ENCODE measurements at places on chromosomes 7 and 10.

DNA sequence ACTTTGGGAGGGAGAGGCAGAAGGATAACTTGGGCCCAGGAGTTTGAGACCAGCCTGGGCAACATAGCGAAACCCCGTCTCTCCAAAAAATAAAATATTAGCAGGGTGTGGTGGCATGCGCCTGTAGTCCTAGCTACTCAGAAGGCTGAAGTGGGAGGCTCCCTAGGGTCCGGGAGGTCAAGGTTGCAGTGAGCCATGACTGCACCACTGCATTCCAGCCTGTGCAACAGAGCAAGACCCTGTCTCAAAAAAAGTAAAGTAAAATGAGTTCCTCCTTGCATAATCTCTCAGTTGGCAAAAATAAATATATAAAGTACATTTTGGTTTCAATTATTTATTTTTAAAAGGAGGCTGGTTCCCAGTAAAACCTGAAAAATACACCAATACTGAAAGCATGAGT is 11.8 kb downstream of the NANOS1 start:
- DNase-seq = no peak

DNA sequence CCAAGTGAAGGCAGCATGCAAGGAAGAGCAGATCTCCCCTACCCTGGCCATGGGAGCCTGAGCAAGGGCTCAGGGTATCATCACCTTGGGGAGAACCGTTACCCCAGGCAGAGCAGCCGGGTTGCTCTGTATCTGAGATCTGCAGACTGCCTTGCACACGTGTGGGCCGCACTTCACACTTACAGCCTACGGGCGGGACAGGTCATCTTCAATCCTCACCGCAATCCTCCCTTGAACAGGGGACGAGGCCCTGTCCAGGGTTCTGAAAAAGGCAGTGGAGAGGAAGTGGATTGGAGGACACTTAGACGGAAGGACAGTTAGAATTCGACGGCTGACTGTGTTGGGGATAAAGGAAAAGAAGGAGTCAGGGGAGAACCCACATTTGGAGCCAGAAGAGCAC is 51.4 kb downstream of the NPS start:
- no peak for DNase-seq

DNA sequence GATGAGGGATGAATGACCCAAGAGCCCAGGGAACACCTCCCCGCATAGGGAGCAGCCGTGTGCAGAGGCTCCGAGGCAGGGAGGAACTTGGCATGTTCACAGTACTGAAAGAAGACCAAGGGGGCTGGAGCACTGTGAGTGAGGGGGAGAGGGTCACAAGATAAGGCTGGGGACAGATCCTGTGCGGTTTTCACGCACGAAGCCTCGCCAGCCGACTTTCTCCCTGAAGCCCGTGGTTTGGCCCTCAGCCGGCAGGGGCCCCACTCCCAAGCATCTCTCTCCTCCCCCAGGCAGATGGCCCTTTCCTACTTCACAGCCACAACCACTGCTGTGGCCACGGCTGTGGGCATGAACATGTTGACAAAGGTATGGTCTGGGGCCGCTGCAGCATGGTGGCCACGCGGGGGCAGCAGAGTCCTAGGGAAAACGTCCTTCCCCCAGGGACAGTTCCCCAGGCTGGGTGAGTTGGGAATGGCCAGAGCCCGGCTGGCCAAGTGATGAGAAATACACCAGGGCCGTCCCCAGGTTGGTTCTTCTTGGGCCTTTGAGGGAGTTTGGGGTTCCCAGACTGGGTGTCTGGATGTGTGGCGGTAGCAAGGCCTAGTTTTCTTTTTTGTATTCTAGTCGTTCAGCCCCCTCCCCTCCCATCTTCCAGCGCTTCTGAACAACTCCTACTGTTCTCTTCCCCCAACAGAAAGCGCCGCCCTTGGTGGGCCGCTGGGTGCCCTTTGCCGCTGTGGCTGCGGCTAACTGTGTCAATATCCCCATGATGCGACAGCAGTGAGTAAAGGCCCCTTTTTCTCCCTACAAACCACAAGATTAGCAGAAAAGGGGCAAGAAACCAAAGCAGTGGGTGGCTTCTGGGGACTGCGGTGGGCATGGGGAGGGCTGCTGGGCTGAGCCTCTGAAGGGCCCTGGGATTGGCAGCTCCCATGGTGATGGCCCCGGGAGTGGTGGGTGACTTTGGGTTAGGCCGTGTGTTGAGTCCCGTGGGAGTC is 14.4 kb upstream of the WBP1L start:
- DNase-seq = peak; percentile 15

- no peak for DNase-seq
Observed at GRCh38 chr10:34135515-34135914, 679.6 kb downstream of the PARD3 start.

DNA sequence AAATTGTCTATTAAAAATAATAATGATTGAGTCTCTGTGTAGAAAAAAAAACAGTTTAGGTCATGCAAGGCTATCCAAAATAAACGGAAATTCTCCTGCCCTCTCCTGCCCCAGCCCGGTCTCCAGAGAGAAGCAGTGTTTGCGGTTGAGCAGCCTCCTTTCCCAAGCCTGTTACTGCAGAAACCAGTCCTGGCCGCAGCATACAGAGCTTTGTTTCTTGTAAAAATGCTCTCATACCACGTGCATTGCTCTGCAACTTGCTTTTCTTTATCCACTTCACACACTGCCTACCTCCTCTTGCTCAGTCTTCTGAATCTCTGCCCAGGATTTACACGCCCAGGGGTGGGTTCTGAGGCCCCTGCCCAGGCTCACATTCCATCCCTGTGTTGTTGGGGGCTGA is 34.4 kb upstream of the CUL1 start:
- no peak for DNase-seq

DNA sequence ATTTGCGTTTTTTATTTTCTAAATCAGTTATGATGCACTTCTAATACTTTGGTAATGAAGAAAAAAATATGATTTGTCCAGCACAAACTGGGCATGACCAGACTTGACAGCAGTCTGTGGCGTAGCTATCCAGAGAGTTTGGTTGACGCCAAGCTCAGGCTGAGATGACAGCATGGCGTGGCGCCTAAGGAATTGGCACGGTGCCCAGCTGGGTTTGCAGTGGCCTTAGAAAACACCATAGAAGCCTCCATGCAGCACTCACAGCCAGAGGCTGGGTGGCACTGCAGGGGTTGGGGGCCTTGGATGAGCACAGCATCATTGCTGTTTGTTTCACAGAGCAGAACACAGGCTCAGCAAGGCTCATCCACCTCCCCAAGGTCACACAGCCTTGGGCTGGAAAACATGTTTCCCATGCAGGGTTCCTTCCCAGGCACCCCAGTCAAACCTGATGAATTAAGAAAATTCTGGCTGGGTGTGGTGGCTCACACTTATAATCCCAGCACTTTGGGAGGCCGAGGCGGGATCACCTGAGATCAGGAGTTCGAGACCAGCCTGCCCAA is 88.9 kb downstream of the GTF2IRD1 start:
- no peak for DNase-seq

- DNase-seq = no peak
Observed at GRCh38 chr7:149809215-149809614, 29.0 kb upstream of the ZNF862 start.

DNA sequence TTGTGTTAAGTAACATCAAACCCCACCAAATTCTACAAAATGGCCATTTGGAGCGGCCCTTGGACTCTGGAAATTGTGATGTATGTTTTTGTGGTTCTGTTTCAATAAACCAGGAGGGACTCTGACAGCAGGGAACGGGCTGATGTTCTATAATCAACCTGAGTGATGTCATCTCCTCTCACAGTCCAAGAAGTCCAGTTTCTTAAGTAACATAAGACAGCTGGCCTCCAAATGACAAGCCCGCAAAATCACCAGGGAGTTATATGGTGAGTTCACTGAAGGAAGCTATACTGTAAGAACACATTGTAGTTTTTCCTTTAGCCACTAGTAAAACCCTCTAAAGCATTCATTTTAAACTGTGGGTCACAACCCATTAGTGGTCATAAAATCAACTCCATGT is 34.0 kb downstream of the GOT1 start:
- no peak for DNase-seq

GRCh38 chr10:116654816-116655215 is 34.1 kb downstream of the PNLIPRP2 start:
- DNase-seq = no peak

DNA sequence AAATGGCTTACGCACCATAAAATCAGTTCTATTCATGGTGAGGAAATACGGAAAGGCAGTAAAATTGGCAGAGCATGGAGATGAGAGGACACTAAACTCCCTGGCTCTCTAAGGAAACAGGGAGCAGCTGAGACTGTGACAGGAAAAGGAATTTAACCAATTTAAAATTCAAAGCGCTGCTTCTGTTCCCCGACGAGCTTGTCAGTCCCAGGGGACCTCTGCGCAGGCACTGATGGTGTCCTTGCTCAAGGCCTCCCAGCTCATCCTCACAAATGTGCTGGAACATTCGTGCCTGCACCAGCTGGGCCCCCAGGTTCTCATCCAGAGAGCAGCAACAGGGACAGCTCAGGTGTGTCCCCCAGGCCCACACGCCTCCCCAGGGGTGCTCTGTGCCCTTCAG is 101.4 kb downstream of the MAD1L1 start:
- no peak for DNase-seq

Measured in activated T-helper 1 cell treated with anti-CD3 and anti-CD28 coated beads, Interleukin-2, amount 50 U/mL, for 16 hours (primary cell).